Esophagus mucosa (tissue), 1 donor: ENCODE measurements at places on chromosomes 5 and 9. TPM values are rescaled to one million over a fixed set of nuclear protein-coding genes. Genes with fewer than 3 reads are reported as not detected.

DNA sequence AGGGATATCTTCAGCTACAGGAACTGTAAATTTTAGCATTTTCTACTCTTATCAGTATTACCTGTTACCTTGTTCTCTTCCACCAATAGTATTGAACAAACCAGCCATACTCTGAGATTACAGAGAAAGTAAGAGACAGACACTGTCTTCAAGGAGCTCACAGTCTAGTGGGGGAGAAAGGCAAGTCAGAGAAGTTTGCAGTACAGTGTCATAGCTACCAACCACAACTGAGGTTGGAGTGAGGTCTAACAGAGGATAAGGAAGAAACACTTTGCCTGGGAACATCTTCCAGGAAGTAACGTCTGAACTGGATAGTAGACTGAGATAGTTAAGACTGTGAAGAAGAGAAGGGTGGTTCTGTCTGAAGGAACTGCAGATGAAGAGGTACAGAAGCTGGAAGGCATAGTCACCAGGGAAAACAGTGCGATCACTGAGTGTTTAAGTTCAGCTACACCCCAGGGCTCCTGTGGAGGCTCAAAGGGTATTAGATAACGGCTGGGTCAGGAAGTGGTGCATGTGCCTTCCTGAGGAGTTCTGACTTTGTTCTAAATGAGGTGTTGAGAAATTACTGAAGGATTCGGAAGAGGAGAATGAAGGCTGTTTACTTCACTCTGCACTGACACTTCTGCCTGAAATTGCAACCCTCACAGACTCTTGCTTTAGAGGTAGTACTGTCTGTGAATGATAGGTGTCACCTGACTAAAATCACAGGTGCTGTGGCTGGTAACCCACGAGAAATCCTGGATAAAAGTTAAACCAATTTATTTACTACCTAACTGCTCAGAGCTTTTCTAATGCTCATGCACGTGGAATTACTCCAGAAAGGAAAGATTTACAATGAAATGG is 841.6 kb downstream of the MAT2B start:
- ATAC-seq: no peak

GRCh38 chr5:176640616-176641015 is 6.7 kb upstream of the TSPAN17 start:
- ATAC-seq: no peak

- peak; percentile 54 for ATAC-seq
Observed at GRCh38 chr9:134410071-134410834, 84.0 kb downstream of the RXRA start.

- no peak for ATAC-seq
Observed at GRCh38 chr5:137617528-137618205, 118.2 kb downstream of the KLHL3 start.

DNA sequence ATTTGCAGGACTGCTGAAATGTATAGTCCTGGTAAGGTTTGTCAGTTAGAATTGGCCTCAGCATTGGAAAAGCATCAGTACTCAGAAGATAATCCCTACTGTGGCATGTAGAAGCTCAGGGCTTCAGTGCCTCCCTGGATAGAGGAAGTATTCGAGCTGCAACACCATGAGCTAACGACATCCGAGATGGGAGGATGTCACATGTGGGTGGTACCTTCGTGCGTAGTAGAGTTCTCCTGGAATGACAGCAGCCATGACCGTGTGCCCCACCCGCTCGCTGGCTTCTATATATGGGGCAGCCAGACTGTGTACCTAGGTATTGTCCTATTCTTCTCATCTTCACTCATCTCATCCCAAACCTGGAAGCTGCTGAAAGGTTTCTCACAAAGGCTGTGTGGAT is 345.8 kb upstream of the KLF9 start:
- ATAC-seq: no peak

DNA sequence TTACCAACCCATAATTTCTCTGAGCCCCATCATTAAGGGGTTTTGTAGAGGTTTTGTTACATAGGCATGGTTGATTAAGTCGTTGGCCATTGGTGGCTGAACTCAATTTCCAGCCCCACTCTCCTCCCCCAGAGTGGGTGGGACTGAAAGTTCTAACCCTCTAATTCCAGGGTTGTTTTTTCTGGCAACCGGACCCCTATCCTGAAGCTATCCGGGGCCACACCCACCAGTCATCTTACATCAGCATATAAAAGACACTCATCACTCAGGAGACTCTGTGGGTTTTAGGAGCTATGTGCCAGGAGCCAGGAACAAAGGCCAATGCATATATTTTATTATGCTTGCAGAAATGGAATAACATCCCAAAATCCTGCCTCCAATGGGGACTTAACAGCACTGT is 186.0 kb downstream of the NXNL2 start:
- ATAC-seq: no peak

DNA sequence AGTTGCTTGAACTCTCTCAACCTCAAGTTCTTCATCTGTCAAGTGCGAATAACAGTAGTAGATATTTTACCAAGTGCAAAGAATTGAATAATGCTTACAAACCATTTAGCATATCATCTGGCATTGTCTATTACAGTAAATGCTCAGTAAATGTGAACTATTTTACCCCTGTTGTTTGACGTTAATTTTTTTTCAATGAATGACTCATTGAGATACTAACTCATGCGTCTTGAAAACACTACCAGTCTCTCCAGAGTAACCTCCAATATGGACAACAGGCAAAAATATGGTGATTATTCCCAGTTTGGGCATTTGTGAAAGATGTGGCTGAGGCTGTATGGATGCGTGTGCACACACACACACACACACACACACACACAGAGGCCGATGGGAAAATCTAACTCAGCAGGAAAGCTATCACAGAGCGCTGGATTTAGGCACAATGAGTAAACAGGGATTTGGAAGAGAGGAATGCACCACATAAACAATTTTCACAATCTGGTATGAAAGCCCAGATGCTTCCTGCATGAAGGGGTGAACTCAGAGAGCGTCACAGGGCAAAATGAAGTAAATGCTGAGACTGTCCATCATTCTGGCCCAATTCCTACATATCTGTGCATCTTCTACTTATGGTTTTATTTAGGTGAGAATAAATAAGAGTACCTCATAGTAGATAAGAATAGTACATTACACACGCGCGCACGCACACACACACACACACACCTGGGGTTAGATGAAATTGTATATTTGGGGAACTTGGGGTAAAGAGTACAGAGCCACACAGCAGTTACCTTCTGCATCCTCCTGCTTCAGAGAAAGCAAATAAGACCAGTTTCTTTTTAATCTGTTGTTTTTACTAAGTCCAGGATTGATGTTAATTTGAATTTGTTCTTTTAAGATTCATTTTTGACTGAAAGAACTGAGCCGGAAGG is 128.7 kb downstream of the PALM2AKAP2 start:
- no peak for ATAC-seq

- ATAC-seq: no peak
Observed at GRCh38 chr5:15835514-15835913, 335.5 kb downstream of the FBXL7 start.

DNA sequence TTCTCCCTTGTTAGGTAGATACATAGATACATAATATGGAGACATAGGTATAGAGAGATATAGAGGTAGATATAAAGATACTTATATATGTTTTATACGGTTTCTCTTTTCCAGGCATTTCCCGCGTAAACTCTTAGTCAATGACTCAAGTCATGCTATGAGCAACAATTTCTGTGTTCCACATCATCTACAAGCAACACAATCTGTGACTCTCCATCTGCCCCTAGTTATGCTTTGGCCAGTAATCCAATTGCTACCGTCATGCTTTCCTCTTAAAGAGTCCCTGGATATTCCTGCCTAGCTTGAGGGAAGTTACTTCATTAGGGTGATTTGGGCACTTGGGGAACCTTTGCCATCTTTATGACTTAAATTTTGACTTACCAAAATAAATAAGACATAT is 129.0 kb upstream of the ADAMTS16 start:
- no peak for ATAC-seq

DNA sequence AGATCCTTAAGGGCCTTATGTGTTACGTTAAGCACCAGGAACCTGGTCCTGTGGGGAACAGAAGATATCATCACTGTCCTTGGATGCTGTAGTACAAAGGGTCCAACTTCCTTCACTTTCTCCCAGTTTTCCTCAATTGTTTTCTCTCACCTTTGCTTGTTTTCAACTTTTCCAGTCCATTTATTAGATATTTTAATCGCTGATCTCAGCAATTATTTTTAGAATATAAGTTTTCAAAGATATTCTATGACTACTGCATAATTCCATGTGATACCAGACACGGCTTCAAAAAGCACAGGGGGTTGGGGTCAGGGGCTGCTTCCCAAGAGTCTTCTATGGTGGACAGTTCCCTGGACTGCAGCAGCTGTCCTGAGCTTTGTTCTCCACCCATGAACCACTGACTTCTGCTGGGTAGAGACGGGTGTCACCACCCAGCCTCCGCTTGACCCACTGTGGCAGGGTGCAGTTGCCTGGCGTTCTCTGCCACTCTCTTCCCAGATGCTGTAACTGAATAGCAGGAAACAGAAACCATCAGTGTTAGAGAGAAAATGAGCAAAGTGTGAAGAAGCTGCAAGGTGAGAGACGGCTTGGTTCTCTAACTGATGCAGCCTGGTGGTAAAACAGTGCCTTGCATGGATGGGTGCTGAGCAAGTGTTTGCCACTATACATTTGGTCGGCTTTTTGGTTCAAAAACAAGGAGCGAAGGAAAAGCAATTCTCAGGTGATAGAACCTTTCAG is 383.0 kb downstream of the RAB3C start:
- ATAC-seq: no peak

- ATAC-seq: no peak
Observed at GRCh38 chr5:36237751-36238150, 4.0 kb downstream of the NADK2 start.

GRCh38 chr5:37234288-37234687 is 14.9 kb downstream of the CPLANE1 start:
- ATAC-seq: no peak

DNA sequence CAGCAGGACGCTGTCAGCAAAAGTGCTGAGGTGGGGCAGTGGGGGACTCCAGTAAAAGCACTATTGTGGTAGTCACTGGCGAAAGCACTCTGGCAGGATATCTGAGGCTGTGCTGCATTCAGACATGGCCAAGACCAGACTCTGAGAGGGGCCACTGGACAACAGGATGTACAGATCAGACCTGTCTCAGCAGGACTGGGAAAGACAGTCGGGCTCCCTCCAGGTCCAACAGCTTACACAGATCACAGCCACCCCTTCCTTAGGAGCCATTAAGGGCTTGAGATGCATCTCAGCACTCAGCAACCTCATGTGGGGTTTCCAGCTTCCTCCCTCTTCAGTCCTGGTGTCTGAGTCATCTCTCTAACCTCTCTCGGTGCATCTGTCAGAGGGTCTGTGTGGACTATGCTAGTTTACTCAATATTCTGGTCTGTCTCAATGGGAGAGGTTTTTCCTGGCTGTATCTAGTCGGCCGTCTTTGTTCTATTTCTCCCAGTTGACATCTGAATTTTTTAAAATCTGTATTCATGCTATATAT is 154.5 kb downstream of the CWC27 start:
- no peak for ATAC-seq

- ATAC-seq: no peak
Observed at GRCh38 chr9:27940535-27940934, 367.3 kb upstream of the C9orf72 start.

- ATAC-seq: no peak
Observed at GRCh38 chr5:73417303-73418034, 31.1 kb downstream of the FOXD1 start.

- no peak for ATAC-seq
Observed at GRCh38 chr9:89351584-89352300, 33.4 kb downstream of the SECISBP2 start.

GRCh38 chr9:98455256-98456155 is 200.1 kb upstream of the TBC1D2 start:
- ATAC-seq: peak; percentile 75

DNA sequence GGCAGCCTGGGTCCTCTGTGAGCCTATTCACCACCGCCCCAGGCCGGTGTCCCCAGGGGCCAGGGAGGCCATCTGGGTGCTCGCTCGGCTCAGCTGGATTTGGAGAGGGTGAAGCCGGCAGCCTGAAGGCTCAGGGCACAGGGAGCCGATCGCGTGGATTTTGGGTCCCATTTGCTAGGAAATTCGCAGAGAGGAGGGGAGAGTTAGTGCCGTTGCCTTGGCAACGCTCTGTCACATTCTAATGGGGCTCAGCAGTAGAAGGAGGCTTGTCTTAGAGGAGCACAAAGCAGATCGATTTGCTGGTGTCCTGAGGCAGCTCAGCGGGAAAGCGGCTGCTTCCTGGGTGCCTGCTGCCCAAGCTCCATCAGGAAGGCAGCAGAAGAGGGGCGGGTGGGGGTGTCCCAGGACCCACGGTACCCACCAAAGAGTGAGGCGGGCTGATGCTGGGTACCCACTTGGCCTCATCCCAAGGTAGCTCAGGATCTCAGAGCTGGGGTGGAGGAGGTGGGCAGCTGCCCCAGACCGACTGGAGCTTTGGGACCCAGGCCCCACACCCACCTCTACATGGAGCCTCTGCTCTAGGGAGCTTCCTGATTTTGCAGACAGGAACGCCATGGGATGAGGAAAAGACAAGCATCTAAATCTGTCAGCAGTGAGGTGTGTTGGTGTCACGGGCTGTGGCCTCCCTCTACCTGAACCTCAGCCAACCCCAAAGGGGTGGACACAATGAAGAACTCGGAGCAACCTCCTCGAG is 17.1 kb upstream of the OLFM1 start:
- no peak for ATAC-seq

The ENC1 gene
- 2.6 TPM for total RNA-seq

The MYMK gene
- total RNA-seq: not detected

The PCDHB2 gene
- 2.2 TPM for total RNA-seq

The DRD1 gene
- total RNA-seq: not detected

The SLCO4C1 gene
- not detected for total RNA-seq

The KIAA1958 gene
- 3.9 TPM for total RNA-seq

The RASGEF1C gene
- not detected for total RNA-seq

The RFK gene
- 6.6 TPM for total RNA-seq

The C9orf50 gene
- not detected for total RNA-seq

The FOXD4L4 gene
- total RNA-seq: 0.52 TPM

The RXRA gene
- total RNA-seq: 52.4 TPM

The NR2F1-AS1 gene
- total RNA-seq: 0.84 TPM

The ZNF474 gene
- not detected for total RNA-seq

The PPWD1 gene
- 16.6 TPM for total RNA-seq

The LHX6 gene
- total RNA-seq: 1.3 TPM

The SLC36A3 gene
- not detected for total RNA-seq

The MSX2 gene
- total RNA-seq: 1.3 TPM

The DDX4 gene
- not detected for total RNA-seq
